ENCODE measurements at places on chromosomes 5 and 9.

DNA sequence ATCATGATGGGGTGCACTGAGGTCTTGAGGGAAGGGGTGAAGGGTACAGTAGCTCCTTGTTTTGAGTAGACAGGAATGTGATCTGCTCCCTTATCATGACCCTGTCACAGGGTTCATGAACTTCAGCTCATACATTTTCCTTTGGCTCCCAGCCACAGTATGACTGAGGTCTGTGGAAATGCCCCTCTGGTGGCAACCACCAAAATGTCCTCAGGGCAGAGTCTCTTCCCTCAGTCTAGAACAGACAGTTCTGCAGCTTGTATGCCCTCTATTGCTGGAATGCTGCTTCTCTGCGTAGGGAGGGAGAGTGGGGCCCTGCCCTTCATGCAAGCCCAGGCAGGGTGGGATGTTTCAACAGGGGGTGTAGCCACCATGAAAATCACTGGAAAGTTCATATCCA, 53.8 kb upstream of the SNCAIP start:
- DNase-seq: no peak

GRCh38 chr9:89442981-89443814, 54.7 kb downstream of the SEMA4D start:
- no peak for DNase-seq

GRCh38 chr5:54360925-54361662, 50.7 kb upstream of the ARL15 start:
- DNase-seq: no peak

DNA sequence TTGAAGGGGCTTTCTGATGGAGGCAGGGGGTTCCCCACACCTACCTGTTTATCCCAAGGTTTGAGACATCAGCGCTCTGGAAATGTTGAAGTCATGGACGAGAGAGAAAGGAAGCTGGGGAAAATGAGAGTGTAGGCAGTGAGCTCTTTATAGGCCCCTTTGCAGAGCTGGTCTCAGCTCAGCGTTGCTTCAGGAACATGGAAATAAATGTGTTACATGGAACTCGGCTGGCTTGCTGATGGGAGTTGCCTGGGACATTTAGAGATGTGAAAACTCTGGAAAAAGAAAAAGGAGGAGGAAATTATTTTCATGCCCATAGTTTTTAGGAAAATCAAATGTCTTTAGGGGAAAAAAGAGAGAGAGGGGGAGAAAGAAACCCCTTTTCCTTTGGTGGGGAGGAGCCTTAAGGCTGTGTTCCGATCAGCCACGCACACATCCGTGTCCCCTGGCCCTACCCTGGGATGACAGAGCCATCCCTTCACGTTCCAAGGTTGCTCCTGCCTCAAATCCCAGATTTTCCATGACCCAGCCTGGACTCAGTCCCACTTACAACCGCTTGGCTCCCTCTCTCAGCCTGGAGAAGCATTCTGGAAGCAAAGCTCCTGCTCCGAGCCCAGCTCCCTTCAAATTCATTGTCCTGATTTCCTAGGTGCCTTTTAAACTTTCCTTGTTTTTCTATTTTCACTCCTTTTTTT, 78.3 kb downstream of the COL27A1 start:
- DNase-seq: no peak

DNA sequence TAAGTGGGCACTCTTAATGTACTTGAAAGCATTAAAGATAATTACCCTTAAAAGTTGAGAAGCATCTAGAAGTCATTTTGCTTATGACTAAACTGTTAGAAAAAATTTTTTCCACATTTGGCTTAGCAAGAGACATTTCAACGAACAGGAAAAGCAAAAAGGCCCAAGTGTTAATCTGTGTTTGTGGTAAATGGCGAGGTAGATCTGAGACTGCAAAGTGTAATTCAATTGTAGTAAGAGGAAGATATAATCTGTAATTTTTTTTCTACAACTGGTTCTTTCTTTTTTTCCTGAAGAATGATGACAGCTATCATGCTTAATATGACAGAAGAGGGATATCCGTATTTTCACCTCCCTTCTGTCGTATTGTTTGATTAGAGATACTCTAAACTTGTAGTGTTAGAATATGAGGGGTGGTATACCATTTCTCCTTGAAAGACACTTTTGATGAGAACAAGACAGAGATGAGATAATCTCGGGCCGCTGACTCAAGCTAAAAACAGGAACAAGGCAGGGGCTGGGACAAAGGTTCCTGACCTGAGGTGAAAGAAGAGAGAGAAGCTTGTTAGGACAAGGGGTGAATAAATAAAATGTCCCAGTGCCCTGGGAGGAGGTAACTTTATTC, 459.3 kb upstream of the ZNF608 start:
- no peak for DNase-seq

DNA sequence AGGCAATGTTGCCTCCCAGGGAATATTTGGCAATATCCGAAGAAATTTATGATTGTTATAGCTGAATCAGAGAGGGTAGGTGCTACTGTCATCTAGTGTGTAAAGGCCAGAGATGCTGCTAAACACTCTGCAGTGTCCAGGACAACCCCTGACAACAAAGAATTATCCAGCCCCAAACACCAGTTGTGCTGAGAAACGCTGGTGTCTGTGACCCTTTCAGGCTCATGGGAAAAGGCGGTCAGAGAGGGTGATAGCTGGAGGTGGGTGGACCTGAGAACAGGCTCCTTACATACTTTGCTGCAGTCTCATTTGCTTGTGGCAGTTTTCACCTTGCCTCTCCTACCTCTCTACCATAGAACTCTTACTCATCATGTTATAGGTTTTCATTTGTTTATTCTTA, 295.3 kb upstream of the DMRT1 start:
- DNase-seq: no peak

GRCh38 chr9:16243798-16244197, 626.7 kb downstream of the BNC2 start:
- DNase-seq: no peak

- no peak for DNase-seq
Measured at GRCh38 chr9:100589582-100589981, 11.7 kb downstream of the CAVIN4 start.

DNA sequence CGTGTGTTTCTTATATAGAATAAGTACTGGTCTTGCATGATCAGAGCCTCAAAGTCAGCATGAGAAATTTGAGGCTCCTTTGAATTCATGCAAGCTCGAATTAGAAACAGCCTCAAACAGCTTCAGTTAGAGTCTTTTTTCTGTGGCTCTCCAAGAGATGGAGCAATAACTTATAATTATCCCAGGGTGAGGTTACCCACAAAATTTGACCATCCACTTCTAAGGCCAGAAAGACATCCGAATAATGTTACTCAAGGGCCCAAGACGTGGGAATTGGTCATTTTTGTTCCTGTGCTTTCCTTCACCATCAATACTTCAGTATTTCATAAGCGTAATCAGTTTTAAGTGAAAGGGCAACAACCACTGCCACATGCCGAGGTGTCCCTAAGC, 89.7 kb downstream of the DAPK1 start:
- no peak for DNase-seq

- no peak for DNase-seq
Measured at GRCh38 chr5:130116972-130117371, 212.7 kb downstream of the CHSY3 start.

All from renal cortex interstitium (tissue), 15 donors.